Activated CD8-positive, alpha-beta T cell treated with anti-CD3 and anti-CD28 coated beads for 36 hours (primary cell): ENCODE measurements at places on chromosomes 16 and 17.

GRCh38 chr16:68084504-68085258 lies 489 bp upstream of the NFATC3 start:
- peak; percentile 96 for DNase-seq

GRCh38 chr16:23999663-24000062 lies 163.9 kb downstream of the PRKCB start:
- peak; percentile 91 for DNase-seq

- DNase-seq, result no peak
These were observed 357.9 kb upstream of the ZFHX3 start for GRCh38 chr16:73405851-73406250.

DNA sequence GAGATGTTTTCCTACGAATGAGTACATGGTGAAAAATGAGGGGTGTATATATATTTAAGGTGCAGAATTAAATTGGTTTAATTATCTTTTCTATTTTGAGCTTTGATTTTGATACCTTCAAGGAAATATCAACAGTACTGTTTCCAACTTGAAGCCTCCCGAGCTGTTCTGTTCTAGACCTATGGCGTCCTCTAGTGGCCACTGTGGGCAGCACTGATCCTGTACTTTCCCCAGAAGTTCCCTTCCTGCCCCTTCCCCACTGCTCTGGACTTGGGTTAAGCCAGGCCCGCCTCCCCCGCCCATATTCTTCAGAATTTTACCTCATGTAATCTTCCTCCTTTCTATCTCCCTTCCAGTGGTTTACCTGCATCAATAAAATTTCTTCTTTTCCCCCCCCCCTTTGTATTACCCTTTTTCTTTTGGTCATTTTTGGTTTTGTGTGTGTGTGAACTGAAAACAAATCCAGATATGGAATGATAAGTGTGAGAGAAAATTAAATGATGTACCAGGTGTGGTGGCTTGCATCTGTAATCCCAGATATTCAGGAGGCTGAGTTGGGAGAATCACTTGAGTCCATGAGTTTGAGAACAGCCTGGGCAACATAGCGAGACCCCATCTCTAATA lies 1643.5 kb downstream of the TP53TG3F start:
- DNase-seq, result peak; percentile 16

GRCh38 chr17:77637818-77638575 lies 320.5 kb upstream of the TNRC6C start:
- no peak for DNase-seq

- no peak for DNase-seq
These were observed 1006.8 kb upstream of the EEF2KMT start for GRCh38 chr16:6104428-6104827.

DNA sequence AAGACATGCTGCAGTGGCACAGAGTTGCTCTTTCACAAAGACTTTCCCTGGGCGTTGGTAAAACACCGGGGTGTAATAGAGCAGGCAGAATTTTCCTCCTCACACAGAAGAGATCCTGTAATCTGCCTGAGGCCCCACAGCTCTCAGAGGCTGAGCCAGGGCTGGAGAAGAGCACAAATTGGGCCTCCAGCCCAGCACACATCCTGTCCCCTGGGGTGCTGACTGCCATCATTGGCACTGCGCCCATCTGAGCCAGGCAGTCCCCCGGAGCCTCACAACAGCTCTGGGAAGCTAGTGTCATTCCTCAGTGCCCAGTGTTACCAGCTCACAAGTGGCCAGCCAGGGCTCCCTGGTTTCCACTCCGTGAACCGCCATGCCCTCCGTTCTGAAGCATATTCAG lies 119.4 kb downstream of the SOCS1 start:
- DNase-seq, result no peak

- no peak for DNase-seq
These were observed 8.3 kb downstream of the SOCS3 start for GRCh38 chr17:78351449-78352006.

GRCh38 chr17:18362698-18363100 lies 651 bp downstream of the SHMT1 start:
- DNase-seq, result peak; percentile 38

DNA sequence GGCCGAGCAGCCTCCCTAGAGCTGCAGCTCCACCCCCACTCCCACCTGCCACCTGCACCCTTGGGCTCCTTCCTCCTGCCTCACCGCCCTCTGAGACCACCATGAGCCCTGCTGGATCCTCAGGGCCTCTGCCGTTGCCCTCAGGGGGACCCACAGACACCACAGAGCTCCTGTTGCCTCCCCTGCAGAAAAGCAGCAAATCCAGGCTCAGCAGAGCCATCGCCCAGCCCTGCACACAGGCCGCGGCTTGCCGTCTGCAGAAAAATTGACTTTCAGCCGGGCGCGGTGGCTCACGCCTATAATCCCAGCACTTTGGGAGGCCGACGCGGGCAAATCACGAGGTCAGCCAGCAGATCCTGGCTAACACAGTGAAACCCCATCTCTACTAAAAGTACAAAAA lies 7.0 kb upstream of the PPP1R27 start:
- no peak for DNase-seq

DNA sequence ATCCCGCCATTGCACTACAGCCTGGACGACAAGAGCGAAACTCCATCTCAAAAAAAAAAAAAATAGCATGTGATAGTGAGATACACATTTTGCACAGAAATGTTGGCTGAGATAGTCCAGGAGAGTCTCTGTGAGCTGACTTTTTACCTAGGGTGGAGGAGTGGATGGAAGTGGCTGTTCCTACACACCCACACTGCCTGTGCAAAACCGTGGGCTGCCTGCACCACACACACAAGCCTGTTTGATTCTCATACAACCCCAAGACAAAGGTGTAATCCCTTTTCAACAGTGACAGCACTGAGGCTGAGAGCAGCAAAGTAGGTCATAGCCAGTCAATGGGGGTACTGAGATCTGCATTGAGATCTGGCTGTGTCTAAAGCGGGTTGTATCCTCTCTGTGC lies 86.8 kb downstream of the MARF1 start:
- DNase-seq, result no peak

GRCh38 chr16:49639739-49640431 lies 216.0 kb downstream of the ZNF423 start:
- no peak for DNase-seq

DNA sequence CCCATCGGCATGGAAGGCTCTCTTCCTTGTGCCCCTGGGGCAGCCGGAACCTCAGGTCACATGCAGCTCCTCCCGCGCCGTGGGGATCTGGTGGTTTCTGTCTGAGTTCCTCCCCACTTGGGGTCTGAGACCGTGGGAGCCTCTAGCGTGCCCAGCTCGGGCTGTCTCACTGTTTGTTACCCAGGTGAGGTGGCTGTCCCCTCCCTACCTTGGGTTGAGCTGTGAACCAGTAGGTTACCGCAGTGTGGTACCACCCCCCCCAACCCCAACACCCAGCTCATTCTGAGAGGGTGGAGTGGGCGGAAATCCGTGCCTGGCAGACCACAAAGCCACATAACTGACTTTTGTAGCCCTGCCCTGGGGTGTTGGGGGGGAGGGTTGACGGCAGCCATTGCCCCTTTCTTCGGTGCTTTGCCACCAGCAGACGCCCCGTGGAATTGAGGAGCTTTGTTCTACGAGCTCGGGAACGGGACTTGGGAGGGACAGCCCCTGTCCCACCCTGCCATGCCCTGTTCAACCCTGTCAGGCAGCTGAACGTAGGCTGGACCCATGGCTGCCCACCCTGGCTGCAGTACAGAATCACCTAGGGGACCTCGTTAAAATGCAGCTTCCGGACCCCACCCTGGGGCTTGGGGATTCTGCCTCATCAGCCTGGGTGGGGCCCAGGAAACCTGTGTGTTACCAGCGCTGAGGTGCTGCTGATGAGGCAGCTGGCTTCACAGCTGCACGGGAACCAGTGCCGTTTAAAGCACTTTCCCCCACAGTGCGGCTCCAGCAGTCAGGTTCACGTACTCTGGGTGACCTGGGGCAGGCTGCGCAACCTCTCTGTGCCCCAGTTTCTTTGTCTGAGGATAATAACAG lies 18.5 kb downstream of the RAP1GAP2 start:
- peak; percentile 93 for DNase-seq

- peak; percentile 90 for DNase-seq
These were observed 133.1 kb downstream of the ANKRD11 start for GRCh38 chr16:89357055-89357816.

DNA sequence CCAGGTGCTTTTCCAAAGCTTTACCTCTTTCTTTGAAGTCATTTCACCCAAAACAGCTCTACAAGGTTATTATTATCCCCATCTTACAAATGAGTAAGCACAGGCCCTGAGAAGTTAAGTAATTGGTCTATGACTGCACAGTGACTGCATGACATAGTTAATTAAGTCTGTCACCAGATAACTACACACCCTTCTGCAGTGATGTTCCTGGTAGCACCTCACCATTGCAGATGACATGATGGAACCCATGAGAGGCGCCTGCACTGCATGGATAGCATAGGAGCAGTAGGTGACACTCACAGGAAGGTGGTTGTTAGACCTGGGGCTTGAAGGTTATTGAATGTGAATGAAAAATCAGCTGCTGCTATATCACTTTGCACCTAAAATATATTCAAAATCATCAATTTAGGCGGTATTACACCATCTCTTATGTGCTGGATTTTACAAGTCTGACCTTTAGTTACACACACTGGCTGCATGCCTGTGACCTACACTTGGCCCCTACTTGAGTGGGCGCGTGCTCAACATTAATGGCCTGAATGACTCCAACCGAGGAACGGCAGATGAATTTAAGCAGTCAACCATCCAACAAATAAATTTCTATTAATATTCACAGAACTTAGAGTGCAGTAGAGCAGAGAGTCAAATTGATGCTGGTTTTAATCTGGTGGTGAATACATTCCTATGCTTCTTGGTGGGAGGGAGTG lies 239.6 kb downstream of the CDH11 start:
- no peak for DNase-seq

GRCh38 chr17:6352016-6352415 lies 82.9 kb downstream of the AIPL1 start:
- DNase-seq, result no peak

DNA sequence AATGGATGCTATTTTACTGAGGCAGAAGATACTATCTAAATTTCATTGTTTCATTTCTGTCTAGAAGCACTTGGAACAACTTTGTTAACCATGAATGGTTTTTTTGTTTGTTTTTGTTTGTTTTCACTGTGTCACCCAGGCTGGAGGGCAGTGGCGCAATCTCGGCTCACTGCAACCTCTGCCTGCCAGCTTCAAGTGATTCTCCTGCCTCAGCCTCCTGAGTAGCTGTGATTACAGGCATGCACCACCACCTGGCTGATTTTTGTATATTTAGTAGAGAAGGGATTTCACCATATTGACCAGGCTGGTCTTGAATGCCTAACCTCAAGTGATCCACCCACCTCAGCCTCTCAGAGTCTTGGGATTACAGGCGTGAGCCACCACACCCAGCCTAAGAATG lies 40.5 kb downstream of the ABHD15 start:
- peak; percentile 2 for DNase-seq

DNA sequence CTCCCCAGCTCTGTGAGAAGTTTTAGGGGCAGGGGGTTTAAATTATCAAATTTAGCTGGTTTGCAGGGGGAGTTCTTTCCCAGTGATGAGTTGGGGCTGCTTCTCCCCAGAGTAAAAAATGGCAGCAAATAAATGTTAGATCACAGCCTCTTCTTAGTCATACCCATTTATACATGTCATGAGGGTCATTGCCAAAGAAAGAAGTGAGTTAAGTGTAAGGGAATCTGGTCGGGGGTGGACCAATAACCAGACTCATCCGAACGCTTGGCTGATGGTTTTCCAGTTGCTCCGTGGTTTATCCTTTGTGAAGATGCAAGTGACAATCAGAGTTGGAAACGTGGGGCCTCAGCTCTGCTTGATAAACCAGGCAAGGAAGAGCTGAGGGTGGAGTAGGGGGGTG lies 87.1 kb downstream of the PLXDC1 start:
- DNase-seq, result no peak
